Activated CD4-positive, alpha-beta T cell treated with anti-CD3 and anti-CD28 coated beads for 36 hours (primary cell): ENCODE measurements at places on chromosomes 11 and 22.

DNA sequence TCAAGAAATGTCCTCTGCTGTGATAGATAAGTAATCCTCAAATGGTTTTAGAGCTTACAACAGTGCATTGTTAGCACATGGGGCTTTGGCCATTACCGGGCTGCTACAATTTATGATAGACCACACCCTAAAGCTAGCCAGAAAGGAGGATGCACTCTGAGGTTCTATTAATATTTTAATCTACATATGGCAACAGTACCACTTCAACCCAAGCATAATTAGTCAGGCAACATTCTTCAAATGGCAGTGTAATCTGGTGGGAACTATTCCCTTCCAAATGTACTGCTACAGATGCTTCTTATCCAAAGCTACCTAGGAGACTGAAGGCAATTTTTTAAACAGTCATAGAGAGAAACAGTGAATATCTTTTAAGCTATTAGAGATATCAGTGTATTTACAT lies 697.6 kb downstream of the KCNA4 start:
- DNase-seq = no peak

DNA sequence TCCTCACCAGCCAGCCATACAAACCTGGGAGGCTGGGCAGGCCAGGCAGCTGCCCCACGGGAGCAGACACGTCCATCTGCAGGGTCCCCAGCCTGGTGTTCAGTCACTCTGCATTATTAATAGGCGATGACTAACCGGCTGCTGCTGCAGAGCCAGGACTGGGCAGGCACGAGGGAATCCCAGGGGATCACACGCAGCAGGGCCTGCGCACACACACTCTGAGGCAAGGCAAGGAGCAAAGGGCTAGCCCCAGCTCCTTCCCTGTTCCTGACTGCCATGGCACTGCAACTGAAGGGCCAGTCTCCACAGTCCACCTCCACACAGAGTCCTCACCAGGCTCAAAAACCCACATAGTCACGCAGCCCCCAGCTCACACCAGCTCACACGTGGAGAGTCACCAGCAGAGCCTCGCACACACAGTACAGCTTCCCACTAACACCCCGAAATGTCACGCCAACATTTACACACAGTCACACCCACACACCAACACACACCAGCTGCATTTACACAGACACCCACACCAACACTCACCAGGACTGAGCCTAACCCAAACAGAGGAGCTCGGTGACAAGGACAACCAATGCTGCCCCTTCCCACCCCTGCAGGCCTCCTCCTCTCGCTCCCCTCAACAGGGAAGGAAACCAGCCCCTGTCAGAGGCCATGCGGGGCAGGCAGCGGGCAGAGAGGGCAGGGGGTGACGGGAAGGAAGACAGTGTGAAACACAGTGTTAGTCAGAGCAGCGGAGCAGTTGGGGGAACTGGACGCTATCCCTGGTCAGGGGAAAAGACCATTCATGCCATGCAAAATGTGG lies 47.3 kb downstream of the NRXN2 start:
- DNase-seq = no peak

- DNase-seq = no peak
These were observed 95.4 kb downstream of the NXPE2 start for GRCh38 chr11:114773541-114774338.

DNA sequence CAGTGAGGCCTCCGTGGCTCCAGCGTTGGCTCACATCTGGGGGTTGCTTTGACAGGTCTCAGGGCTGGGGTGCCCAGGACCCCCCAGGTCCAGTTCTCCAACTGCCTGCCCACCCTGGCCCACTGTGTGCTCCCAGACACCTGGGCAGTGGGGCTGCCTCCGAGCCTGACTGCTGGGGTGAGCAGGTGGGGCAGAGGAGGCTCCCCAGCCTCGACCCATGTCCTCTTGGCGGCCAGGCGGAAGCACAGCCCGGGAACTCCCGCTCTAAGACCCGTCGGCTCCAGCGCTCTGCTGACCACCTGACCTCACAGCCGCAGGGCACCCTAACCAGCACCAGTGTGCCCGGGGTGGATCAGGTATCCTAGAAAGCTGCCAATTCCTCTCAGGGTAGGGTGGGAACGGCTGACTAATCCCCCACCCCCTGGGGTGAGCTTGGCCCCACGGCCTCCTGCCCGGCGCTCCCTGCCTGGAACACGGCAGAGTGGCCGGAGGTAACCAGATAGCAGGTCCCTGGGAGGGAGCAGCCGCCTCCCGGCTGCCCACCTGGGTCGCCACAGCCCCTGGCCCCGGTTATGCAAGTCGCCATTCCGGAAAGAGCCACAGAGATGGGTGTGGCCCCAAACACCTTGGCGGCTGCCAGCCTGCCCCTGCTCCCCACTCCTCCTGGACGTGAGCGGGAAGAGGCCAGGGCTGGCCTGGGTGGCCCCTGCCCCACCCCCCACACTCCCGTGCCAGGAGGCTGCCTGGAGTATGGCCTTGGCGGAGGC lies 19.2 kb upstream of the MUC5B start:
- DNase-seq = peak; percentile 3

GRCh38 chr22:46586531-46587011 lies 33.6 kb upstream of the GRAMD4 start:
- no peak for DNase-seq

GRCh38 chr22:31893460-31893859 lies 50.9 kb upstream of the YWHAH start:
- DNase-seq = no peak

GRCh38 chr11:12321217-12321937 lies 56.0 kb upstream of the PARVA start:
- peak; percentile 10 for DNase-seq

GRCh38 chr11:35914816-35915215 lies 29.0 kb upstream of the LDLRAD3 start:
- no peak for DNase-seq

DNA sequence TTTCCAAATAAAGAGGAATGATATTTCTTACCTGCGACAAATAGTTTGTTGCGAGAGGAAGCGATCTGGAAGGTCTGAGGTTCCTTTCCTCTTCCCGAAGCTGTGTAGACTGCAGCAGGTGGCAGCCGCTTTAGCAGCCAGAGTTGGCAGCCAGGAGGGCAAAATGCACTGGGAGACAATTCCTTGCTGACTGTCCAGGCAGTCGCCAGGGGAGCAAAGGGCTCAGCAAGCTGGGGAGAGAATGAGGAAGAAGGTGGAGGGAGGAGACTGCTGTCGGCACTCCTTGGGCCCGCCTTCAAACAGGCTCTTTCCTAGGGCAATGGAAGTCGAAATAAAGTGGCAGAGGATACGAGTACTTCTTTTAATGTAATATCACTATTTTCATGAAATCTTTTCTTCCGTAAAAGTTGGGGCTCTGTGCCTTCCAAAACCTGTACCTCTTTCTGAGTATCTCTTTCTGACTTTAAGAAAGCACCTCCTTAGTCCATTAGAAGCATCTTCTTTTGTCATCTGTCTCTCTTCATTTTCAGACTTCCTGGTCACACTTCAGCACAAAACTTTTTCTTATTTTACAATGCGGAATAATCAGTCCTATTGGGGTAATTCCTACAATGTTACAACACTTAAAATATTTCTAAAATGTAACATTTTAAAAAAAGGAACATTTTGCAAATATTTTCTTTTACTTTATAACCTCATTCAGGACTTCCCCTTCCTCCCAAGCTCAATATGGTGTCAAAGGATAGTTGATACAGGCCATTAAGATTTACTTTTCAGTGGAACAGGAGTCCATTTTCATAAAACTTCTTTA lies at the start of gene IL18:
Gene IL18 (minus strand): TSS at position 220 of the 811 bp plus-strand sequence. CDS start 9,041 bp downstream, outside the sequence.
- no peak for DNase-seq

- no peak for DNase-seq
These were observed 43.3 kb upstream of the EP300 start for GRCh38 chr22:41048791-41049717.

- DNase-seq = no peak
These were observed 14.0 kb upstream of the SMIM38 start for GRCh38 chr11:69141742-69142141.

DNA sequence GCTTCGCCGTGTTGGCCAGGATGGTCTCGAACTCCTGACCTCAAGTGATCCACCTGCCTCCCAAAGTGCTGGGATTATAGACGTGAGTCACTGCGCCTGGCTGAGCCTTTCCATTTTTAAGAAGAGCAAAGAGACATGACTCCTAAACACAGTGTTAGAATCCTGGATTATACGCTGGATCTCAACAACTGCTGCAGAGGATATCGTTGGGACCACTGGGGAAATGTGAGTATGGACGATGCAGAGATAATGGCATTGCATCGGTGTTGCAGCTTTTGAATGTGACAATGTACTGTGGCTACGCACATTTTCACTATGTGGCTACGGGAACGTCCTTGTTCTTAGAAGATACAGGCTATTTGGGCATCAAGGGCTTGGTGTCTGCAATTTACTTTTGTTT lies 6.2 kb downstream of the MRGPRF start:
- no peak for DNase-seq

GRCh38 chr22:38267086-38267485 lies 5.7 kb downstream of the TMEM184B start:
- peak; percentile 67 for DNase-seq

DNA sequence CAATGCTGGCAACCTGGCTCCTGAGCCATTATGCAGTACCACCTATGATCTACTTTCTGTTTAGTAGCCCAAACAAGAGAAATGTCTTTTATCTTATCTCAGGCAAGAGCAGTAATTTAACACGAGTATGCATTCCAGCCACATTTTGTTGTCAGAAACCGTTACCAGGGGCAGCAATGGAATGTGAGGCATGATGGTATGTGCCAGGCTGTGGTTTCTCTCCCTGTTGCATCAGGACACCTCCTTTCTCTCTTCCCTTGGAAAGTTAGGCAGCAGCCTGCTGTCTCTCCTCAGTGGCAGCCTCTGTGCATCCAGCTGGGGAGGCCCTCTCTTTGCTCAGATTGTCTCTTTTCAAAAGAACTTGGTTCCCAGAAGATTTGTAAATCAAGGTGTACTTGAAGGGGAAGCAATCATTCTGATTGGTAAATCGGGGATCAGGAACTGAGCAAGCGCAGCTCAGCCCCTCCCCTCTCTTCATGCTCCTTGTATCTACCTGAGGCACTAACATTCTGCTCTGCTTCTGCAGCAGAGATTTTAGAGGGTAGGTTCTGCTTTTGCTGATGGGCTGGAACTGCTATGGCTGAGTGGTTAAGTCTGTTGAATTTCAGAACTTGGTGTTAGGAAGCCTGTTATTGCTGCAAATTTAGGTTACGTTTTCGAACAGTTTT lies 229.2 kb downstream of the ADAMTS15 start:
- DNase-seq = no peak

DNA sequence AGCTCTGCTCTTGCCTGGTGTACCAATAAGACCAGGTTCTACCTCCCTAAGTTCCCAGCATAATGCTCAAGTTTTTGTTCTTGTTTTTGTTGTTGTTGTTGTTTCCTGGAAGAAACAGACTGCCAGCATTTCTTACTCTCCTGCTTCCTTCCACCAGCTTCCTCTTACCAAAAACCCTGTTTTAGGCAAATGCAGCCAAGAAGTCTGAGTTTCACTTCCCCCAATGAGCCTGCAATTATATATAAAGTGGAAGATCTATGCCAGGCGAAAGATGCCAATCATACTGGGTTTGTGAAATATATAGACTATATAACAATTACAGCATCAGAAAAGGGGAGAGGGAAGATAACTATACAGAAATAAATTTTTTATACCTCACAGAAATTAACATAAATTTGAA lies 931.5 kb upstream of the FAT3 start:
- no peak for DNase-seq

GRCh38 chr22:50547263-50547985 lies 1.7 kb downstream of the KLHDC7B start:
- DNase-seq = no peak

DNA sequence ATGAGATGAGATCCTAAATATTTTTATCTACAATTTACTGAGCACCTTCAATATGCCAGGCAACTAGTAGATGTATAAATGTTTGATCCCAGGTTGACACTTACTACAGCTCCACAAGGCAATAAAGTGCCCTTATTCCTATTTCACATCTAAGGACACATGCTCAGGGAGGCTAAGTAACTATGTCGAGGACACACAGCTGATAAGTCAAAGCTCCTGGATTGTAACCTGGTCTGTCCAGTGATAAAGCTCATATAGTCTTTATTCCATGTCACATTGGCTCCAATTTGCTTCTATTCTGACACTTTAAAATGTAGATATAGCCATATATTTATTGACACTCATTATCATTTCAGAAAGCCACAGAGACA lies 93.8 kb upstream of the BMAL1 start:
- no peak for DNase-seq

GRCh38 chr11:128061281-128061871 lies 526.0 kb downstream of the ETS1 start:
- no peak for DNase-seq

GRCh38 chr11:109062871-109063270 lies 359.1 kb upstream of the C11orf87 start:
- no peak for DNase-seq

DNA sequence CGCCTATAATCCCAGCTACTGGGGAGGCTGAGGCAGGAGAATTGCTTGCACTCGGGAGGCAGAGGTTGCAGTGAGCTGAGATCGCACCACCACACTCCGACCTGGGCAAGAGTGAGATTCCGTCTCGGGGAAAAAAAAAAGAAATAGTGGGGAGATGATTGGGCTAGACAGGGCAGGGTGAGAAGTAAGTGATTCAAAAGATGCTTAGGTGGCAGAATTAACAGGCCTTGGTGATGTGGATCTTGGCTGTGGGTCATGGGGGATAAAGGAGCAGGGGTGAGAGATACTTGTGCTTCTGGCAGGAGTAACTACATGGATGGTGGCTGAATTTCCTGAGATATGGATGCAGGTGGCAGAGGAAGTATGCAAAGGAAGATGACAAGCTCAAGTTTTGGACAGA lies 13.1 kb upstream of the UCP3 start:
- no peak for DNase-seq

- DNase-seq = no peak
These were observed 72.0 kb downstream of the CD82 start for GRCh38 chr11:44637487-44637886.

DNA sequence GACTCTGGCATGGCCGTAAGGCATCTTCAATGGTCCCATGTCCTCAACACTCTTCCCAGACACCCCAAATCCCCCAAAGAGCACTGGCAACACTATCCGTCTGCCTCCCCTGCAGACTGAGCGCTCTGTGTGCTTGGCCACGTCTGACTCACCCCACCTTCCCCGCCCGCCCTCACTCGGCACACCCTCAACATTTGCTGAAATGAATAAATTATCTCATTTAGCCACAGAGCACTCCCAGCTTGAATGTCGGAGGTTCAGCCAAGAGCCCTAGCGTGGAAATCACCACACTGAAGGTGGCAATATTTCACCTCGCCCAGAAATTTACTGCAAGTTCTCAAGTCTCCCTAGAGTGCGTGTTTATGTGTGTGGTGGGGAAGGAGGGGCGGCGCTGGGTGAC lies 46.6 kb upstream of the TCF20 start:
- DNase-seq = peak; percentile 75

GRCh38 chr22:22997262-22997898 lies 72.9 kb upstream of the GNAZ start:
- DNase-seq = no peak

GRCh38 chr11:8258289-8258688 lies 5.4 kb downstream of the LMO1 start:
- no peak for DNase-seq

- no peak for DNase-seq
These were observed 89.0 kb downstream of the APIP start for GRCh38 chr11:34827228-34827627.

DNA sequence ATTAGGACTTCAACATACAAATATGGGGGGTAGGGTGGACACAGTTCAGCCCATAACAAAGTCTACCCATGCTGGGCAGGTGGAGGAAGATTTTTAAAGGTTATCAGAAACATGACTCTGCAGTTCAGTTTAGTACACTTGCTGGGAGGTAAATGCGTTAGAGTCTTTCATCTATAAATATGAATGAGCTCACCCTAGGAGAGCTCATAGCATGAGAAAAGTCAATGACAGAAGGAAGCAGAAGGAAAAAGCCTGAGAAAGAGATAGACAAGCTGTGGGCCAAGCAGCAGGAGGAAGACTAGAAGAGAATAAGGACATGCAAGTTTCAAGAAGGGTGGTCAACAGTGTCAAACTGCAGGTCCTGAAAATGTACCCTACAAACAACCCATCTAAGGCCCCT lies 27.0 kb upstream of the FSHB start:
- DNase-seq = no peak
